ENCODE measurements at places on chromosomes 1 and 21.

DNA sequence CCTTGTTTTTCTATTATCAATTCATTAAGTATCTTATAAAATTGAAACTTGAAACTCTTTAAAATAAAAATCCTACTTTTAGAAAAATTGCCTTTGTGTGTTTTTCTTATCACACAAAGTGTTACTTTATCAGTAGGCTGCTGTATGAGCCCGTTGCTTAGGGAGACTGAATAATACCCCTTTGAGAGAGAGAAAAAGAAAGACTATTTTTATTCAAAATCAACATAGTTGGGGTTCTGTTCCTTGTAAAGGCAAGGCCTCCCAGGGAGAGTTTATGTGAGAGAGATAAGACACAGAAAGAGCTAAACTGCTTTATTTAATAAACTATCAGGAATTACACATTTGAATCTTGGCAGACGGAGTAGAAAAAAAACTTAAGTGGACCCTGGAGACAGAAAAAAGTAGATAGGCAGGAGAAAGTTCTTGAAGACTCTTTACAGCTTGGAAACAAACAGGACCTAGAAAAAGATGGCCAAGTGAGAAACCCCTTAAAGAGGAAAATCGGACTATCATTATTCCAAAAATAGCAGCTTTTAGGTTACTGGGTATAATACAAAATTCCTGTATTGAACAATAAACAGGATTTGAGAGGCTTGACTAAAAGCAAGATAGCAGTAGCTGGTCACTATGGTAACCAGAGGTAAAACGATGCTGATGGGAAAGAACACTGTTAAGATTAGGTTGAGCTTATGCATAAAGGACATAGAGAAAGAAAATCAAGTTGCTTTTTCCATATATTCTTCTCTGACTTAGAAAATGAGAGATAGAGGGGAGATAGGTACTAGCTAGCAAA, 170.9 kb downstream of the LRRC7 start:
- no peak for DNase-seq

DNA sequence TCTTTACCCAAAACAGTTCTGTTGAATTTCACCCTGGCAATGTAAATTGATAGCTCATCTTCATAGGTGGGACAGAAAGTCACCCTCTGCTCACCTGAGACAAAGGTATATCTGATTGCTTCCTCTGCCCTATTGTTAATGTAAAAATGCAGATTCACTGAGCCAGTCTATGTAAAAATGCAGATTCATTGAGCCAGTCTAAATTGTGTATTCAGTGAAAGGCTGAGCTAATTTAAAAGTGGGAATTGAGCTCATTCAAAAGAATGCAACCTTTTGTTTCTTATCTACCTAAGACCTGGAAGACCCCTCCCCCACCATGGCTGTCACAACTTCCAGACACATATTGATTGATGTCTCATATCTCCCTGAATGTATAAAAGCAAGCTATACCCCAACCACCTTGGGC, 4.8 kb upstream of the MYSM1 start:
- DNase-seq: no peak

DNA sequence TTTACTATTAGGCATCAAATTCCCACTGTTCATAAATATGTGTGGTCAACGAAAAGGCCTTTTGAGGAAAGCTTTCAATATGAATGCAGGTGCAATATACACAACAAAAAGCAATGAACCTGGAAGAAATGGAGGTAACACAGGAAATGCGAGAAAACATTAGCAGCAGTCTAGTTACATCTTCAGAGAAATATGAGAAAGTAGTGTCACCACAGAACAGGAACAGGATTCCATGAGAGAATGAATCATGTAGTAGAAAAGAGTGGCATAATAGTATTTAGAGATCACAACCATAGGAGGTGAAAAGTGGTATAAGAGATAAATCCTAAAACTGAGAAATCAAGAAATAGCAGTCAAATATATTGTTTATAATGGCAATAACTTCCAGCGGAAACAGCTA, 103.7 kb downstream of the AK5 start:
- no peak for DNase-seq

DNA sequence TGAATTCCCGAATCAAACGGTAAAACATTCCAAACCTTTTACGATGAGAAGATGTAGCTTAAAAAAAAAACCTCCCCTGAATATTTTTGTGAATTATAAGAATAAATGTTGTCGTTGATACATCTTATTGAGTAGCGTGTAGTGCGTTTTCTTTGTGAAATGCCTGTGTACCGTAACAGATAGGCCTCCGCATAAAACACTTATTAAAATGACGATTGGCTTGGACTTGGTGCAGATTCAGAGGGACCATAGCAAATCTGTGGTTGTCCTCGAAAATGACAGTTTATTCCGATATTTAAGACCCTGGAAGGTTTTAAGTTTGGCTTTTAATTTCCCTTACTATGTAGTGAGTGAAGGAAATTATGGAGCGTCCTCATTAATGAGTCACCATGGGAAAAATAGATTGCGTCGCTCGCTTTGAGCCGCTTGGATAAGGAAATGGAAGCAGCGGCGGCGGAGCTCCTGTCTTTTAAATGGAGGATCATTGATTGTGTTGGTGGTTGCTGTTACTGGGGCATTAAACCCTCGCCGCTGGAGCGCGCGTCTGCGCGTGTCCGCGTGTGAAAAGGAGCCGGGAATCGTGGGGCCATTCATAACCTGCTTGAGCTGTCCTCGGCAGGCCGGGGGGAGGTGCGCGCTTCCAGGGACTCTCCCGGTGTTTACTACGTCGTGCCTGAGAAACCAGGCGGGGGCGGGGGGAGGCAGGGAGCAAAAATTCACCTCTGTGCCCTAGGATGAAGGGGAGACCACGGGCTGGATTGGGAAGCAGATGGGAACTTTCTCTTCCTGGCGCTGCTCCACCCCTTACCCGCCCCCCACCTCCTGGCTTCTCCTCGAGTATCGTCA, 1.6 kb downstream of the SPEN start:
- no peak for DNase-seq

GRCh38 chr1:197998110-197998509, 80.9 kb downstream of the LHX9 start:
- no peak for DNase-seq

DNA sequence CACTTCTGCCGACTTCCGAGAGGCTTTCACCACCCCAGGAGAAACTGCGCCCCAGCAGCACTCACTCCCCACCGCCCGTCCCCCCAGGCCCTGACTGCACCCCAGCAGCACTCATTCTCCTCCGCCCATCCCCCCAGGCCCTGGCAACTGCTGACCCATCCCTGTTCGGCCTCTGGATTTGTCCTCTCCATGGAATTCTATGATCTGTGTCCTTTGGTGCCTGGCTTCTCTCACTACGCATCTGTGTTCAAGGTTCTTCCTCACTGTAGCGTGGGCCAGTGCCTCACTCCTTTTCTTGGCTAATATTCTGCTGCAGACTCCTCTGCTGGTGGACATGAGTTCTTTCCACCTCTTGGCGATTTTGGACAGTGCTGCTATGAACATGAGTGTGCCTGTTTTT, 121.8 kb upstream of the ARHGEF16 start:
- DNase-seq: no peak

DNA sequence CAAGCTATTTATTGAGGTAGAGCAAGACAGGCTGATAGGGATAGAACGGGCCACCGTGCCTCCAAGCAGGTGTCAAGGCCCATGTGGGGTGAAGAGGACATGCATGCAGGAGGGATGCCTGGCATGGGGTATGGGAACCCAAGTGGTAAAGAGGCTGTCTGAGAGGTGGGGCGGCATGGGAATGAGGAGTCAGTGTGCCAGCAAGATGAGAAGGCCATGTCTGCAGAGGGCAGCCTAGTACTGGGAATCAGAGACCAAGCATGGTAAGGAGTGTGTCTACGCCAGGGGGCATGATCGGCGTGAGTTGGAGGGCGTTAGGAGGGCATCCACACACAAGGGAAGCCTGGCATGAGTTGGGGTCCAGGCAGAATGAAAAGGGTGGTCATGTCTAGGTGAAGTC, 303.7 kb upstream of the PLD5 start:
- DNase-seq: no peak

GRCh38 chr21:42135386-42136052, 64.4 kb downstream of the UMODL1 start:
- DNase-seq: no peak

DNA sequence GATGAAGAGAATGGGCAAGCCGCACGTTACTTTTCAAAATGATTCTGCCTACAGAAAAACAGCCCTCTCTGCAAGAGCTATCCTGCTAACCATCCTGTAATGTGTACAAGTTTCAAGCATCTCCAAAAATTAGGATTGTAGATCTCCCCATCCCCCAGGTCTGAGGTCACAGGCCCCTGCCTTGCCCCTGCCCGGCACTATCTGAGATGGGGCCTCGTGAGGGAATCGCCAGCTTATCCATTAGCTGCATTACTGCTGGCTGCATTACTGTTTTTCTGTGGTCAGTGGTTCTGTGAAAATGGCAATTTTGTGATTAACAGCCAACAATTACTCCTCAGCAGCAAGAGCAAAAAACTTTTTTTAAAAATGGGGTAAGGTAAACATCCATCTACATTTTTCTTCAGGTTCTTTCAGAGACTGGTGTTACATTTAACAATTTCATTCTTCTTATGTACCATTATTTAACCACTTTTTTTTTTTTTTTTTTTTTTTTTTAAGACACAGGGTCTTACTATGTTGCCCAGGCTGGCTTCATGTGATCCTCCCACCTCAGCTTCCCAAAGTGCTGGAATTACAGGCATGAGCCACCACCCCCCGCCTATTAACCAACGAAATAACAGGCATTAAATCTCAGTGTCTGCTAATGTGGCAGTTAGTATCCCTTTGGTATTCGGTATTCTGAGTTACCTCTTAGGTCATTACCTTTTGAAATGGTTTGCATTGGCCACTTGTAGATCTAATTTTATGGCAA, 83.8 kb downstream of the MRPL37 start:
- no peak for DNase-seq

DNA sequence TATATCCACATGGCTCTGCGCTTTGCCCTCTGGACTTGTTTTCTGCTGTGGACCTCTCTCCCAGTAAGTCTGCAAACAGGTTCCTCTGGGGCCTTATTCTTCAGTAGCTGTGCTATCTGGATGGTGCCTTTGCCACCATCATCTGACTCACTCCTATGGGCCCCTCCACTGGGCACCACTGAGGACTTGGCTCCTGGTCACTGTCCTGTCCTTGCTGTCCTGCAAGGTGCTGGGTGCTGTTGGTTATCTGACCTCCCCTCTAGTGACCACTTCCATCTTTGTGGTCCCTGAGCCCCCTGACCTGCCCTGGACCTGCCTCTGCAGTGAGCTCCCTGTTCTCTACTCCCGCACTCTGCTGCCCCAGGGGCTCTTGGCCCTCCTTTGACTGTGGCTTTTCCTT, 6.7 kb downstream of the CNIH3 start:
- no peak for DNase-seq

DNA sequence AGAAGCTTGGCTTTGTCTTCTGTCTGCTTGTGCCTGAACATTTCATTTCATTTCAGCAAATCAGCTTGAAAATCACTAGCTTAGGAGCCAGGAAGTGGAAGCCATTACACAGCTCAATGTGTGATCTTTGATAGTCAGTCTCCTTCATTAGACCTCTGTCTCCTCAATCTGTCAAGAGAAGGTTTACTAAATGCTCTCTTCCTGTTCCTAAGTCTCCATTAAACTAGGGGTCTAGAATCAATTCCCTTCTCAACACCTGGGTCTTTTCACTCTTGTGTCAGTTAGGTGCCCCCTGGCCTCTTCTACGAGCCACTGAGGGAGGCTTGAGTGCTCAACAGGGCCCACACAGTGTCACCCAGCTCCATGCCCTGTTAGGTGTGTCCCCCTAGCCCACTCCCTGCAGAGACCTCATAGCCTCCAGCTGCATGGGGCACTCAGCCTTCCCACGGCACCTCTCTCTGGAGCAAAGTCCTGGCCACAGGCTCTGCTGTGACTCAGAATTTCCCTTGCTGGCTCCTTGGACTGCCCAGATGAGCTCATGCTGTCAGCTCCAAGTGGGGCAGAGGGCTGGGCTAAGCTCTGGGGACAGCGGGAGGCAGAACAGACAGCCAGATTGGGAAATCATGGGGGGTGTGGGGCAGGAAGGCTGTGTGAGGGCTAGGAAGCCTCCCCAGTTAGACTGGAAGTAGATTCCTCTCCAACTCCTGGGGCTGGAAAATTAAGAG, 115.7 kb upstream of the IPO9 start:
- DNase-seq: peak; percentile 93

GRCh38 chr21:14763695-14764064, 217.6 kb upstream of the SAMSN1 start:
- no peak for DNase-seq

DNA sequence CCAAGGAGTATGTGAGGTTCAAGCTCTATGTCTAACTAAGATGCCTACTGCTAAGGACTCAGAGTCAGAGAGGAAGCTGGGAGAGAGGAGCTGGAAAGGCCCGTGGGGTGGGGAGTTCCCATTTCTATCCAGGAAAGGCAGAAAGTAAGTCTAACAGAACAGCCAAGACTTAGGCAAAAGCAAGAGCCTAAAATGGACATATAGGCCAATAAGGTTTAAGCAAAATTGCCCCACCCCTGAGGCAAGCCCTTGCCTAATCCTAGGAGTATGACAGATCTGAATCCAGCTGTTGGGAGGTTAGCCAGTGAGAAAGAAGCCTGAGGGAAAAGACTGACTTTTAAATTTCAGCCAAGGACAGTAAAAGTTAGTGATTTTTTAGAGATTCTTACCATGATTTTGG, 1.6 kb upstream of the KLHDC9 start:
- DNase-seq: no peak

- DNase-seq: no peak
Observed at GRCh38 chr1:24311234-24311633, 7.9 kb upstream of the GRHL3 start.

DNA sequence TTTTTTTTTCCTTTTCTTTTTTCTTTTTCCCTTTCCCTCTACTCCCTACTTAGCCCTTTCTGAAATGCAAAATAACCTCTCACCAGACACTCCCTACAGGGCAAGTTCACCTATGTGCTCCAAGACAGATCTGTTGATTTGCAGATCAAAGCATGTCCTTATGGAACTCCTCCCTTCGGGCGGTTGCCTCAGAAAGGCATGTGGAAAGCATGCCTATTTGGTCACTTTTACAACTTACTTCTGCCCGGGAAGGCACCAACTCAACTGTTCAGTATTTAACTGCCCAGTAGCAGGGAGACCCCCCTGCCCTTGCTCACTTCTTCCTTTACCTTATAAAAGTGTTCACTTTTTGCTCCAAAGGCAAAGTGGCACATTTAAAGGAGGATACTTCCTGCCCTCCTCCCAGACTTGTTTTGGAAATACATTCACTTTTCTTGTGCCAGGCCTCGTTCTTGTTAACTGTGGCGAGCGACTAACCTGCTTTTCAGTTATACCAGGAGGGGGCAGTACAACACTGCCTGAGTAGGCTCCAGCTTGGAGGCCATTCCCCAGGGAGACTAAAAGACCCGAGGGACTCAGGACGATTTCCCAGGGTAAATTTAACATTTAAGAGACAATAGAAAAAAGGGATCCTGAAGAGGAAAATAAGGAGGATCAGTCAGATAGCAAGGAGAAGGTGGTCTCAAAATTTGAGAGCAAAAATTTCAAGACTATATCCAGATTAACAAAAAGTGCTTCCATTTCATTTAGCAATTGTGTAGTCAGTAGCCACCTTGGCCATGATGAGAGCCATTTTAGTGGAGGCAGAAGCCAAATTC, 12.3 kb upstream of the SLAMF7 start:
- DNase-seq: peak; percentile 30

- no peak for DNase-seq
Observed at GRCh38 chr1:18951818-18952391, 4.6 kb downstream of the IFFO2 start.

- DNase-seq: no peak
Observed at GRCh38 chr1:6788946-6789345, 3.7 kb downstream of the CAMTA1 start.

GRCh38 chr1:15120251-15120945, 33.1 kb upstream of the TMEM51 start:
- DNase-seq: no peak

- no peak for DNase-seq
Observed at GRCh38 chr1:53325326-53326087, 2.4 kb downstream of the LRP8 start.

Data from Panc1 (cell line).